ENCODE measurements at places on chromosomes 12 and 14. TPM values are rescaled to one million over a fixed set of nuclear protein-coding genes. Genes with fewer than 3 reads are reported as not detected.

DNA sequence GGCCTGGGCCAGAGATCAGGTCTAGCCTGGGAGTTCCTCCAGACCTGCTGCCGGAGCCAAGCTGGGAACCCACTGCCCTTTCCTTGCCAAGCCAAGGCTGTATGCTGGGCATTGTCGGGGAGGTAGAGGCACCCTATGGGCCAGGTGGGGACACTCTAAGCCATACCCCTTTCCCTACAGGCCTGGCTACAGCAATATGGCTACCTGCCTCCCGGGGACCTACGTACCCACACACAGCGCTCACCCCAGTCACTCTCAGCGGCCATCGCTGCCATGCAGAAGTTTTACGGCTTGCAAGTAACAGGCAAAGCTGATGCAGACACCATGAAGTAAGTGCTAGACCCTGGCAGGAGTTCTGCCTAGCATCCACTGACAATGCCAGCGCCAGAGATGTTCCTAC, 4.9 kb downstream of the MMP14 start:
- H3K27me3 ChIP-seq = no peaks in the 10 kb centered on the region
- H3K4me1 ChIP-seq = peaks cover 16% of the 10 kb centered on the region
- H3K36me3 ChIP-seq = no peaks in the 10 kb centered on the region
- H3K4me3 ChIP-seq = no peak overlapping the region
- DNase-seq = no peak

GRCh38 chr14:105119408-105120025, 49.1 kb downstream of the JAG2 start:
- no peaks in the 10 kb centered on the region for H3K36me3 ChIP-seq
- H3K4me3 ChIP-seq = no peak overlapping the region
- no peaks in the 10 kb centered on the region for H3K4me1 ChIP-seq
- no peaks in the 10 kb centered on the region for H3K27me3 ChIP-seq
- DNase-seq = no peak
- H3K27ac ChIP-seq = no peak overlapping the region

DNA sequence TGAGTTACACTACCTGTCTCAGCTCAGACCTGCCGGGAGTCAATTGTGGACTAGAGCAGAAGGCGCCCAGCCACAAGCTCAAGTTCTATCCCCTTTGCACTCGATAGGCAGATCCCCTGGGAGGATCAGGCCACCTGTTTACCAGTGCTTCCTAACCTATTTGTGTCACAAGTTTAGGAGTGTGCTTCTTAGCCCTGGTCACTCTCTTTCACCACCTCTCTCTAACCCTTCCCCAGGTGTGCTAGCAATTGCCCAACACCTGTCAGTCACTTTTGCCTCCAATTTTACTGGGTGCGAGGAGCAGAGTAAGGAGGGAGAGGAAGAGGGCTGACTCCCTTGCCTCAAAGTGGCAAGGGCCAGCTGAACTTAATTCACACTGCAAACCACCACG, 745 bp upstream of the NAA30 start:
- H3K27ac ChIP-seq = peak overlapping the region; percentile 84
- no peak for DNase-seq

GRCh38 chr14:31572955-31573354, 11.8 kb downstream of the NUBPL start:
- no peaks in the 10 kb centered on the region for H3K27me3 ChIP-seq
- no peak for DNase-seq
- H3K4me3 ChIP-seq = no peak overlapping the region
- H3K4me1 ChIP-seq = peaks cover 3% of the 10 kb centered on the region
- H3K36me3 ChIP-seq = no peaks in the 10 kb centered on the region

GRCh38 chr12:125151284-125151683, 86.0 kb downstream of the AACS start:
- no peak overlapping the region for H3K4me3 ChIP-seq
- DNase-seq = no peak
- H3K27me3 ChIP-seq = no peaks in the 10 kb centered on the region
- H3K4me1 ChIP-seq = no peaks in the 10 kb centered on the region
- no peak overlapping the region for H3K27ac ChIP-seq
- no peaks in the 10 kb centered on the region for H3K36me3 ChIP-seq

DNA sequence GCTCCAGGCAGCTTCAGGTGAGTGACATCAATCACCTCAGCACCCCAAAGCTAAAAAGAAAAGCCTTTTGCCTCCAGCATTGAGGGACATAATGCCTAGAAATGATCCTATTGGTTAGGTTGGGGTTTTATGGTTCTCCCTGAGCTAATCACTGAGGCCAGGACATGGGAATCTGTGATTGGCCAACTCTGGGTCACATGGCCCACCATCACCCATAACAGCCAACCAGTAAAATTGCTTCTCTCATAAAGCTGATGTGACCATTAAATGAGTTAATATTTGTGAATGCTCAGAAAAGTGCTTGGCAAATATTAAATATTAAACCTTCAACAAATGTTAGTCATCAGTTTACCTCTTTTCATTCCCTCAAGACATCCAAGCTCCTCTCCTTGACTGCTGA, 60.2 kb downstream of the TBX3 start:
- no peak overlapping the region for H3K4me3 ChIP-seq
- H3K4me1 ChIP-seq = no peaks in the 10 kb centered on the region
- no peaks in the 10 kb centered on the region for H3K27me3 ChIP-seq
- DNase-seq = no peak
- H3K36me3 ChIP-seq = no peaks in the 10 kb centered on the region
- no peak overlapping the region for H3K27ac ChIP-seq

Gene LGR5
- total RNA-seq = 0.67 TPM

Gene KRT71
- total RNA-seq = not detected

Gene NYNRIN
- total RNA-seq = 63.6 TPM

Gene E2F7
- total RNA-seq = 1.3 TPM

Gene MORN3
- total RNA-seq = 0.69 TPM

Gene TAS2R7
- not detected for total RNA-seq

Gene PLD4
- 1.1 TPM for total RNA-seq

Gene KLRC1
- 0.69 TPM for total RNA-seq

Gene DCAF4
- 26.2 TPM for total RNA-seq

Gene KLHL33
- 0.46 TPM for total RNA-seq

Gene DNAJC22
- 0.60 TPM for total RNA-seq

Gene ADAM20
- total RNA-seq = 2.5 TPM

Gene YAF2
- 30.9 TPM for total RNA-seq

All from ovary (tissue), 10 donors.